AG04450 (cell line): ENCODE measurements at places on chromosomes 2 and 18. TPM values are rescaled to one million over a fixed set of nuclear protein-coding genes. Genes with fewer than 3 reads are reported as not detected.
A peak's percentile ranks its signal among the peaks of the same experiment; 100 is the strongest.

- no peak for DNase-seq
Measured at GRCh38 chr2:23269747-23270146, 115.2 kb upstream of the KLHL29 start.

- peak; percentile 63 for DNase-seq
Measured at GRCh38 chr2:45743531-45744396, 92.3 kb downstream of the PRKCE start.

DNA sequence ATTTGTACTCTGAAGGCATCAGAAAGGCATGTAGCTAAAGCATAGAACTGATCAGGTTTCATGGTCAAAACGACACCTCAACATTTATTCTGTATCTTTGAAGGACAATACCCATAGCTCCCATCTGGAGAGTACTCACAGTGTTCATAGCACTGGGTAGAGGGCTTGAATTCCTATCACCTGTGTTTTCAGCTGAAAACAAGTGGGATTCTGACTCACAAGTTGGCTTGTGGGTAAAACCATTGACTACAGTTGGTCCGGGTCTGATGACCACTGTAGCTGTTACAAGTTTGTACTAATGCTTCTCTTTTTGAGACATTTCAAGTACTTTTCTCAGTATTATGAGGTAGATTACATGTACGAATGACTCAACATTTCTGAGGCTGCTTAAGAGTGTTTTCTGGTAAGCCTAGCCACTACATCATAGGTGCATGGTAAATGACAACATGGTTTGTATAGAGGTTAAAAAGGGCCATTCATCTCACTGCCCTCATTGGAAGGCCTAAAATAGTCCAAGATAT, 68.6 kb upstream of the PELI1 start:
- DNase-seq = no peak

DNA sequence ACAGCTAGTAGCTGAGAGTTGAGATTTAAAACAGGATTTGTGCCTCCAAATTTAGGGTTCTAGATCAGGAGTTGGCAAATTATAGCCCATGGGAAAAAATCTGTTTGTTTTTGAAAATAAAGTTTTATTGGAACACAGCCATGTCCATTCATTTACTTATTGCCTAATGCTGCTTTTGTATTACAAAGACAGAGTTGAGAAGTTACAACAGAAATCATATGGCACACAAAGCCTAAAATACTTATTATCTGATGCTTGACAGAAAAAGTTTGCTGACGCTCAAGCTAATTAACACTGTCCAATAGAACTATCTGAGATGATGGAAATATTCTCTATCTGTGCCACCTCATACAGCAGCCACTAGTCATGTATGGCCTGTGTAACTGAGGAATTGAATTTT, 229.1 kb upstream of the RASGRP3 start:
- no peak for DNase-seq

- DNase-seq = no peak
Measured at GRCh38 chr2:123532994-123533393, 492.1 kb upstream of the CNTNAP5 start.

- DNase-seq = no peak
Measured at GRCh38 chr2:167212014-167212648, 323.9 kb downstream of the XIRP2 start.

GRCh38 chr2:60602828-60603532, 49.5 kb upstream of the BCL11A start:
- no peak for DNase-seq

DNA sequence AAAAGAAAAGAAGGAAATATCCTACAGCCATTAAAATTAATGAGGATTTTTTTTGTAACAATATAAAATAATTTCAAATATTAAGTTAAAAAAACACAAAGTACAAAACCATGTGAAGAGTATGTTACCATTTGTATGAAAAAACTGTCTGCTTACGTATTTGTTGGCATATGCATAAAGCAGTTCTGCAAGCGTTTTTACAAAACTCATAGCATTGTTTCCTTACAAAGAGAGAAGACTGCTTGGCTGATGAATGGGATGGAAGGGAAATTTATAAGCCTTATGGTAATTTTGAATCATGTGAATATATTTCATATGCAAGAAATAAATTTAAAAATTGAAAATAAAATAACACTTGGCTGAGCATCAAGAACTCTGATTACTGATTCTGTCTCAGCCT, 63.1 kb downstream of the METTL4 start:
- DNase-seq = no peak

GRCh38 chr2:11676640-11677039, 6.6 kb upstream of the NTSR2 start:
- DNase-seq = no peak

- DNase-seq = no peak
Measured at GRCh38 chr18:54060343-54061005, 164.0 kb downstream of the MBD2 start.

- no peak for DNase-seq
Measured at GRCh38 chr18:48787203-48788151, 163.3 kb downstream of the SMAD7 start.

DNA sequence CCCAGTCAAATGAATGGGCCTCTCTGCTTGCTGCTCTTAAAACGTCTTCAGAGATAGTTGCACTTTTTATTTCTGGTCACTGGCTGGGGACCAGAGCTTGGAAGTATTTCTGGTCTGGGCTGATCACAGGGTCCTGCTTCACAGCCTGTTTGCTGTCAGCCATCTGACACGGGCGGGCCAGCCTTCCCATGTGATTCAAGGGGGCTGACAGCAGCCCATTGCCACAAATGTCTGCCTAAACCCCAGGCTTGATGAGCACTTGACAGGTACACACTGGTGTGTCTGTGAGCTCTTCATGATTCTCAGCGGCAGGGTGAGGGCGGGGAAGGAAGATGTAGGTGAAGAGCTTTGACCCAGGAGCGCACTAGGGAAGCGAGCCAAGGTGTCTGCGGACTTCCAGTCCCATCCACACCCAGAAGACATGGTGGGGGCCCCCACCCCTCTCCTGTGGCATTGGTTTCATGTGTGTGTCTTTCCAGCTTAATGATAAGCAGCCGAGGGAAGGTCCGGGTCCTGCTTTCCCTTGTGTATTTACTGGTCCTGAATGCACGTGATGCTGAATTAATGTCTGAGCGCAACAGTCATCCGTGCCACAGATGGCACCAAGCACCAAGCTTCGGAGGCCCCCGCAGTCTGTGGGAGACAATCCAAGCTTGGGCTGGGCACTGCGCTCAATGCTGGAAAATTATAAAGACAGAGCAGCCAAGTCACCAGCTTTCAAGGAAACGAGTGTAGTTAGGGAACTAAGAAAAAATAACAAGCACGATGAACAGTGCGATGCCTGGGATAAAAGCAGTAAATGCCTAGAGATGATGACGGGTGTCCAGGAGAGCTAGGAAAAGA, 73.3 kb downstream of the SH3BP4 start:
- DNase-seq = no peak

DNA sequence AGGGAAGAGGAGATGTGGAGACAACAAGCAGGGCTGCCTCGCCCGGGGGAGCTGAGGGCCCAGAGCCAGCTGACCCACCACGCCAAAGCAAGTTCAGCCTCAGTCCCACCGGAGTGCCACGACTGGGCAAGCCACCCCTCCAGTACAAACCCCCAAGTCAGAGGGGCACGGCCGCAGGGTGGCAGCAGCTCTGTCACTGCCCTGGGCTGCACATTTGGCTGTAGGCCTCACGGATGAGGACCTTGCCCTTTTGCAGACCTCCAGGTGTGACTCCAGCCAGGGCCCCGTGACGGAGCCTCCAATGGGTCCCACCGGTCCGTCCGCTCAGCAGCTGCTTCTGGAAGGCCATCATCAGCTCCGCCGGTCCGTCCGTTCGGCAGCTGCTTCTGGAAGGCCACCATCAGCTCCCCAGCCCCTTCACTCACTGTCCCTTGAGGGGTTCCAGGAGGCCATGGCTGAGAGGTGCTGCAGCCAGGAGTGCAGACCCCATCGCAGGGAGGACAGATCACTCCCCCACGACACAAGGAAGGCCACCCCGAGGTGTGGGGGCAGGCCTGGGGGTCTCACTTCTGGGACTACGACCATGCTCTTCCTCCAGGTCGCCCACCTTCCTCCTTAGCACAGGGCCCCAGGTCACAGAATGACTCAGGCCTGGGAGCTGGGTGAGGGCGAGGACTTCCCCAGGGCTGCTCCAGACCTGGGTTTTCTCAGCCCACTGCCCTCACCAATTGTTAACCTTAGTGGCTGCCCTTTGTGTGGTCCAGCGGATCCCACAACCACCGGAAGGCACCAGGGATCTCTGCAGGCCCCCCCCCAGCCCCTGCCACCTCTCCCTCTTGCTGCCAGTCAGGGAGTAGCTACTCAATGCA, 24.6 kb upstream of the STK25 start:
- no peak for DNase-seq

DNA sequence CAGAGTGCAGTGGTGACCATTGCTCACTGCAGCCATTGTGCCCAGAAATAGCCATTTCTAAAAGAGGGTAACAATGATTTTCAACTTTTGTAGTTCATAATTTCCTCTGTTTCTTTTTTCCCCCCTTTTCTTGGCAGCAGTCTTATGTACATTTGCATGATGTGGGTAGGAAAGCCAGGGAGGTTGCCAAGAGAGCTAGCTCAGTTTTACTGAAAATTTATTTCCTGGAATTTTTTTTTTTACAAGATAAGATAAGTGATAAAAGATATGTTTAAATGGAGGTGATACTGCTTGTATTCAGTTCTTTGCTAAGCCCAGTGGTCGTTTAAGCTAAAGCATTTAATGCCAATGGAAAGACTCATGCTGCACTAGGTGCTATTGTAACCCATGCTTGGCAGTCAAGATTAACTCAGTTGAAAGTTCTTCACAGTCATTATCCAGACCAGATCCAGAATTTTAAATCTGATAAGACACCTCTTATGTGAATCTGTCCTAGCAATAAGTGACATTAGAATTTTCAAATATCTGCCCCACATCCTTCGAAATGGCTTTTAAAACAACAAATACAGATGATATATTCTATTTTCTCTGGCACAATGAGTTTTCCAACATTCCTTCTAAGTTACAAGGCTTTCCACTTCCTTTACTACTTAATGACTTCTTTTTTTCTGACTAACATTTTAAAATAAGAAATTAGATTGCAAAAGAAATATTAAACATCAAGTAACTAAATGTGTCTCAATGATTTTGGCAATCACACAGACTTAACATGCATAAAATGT, 4.4 kb upstream of the ATP8B1 start:
- no peak for DNase-seq

DNA sequence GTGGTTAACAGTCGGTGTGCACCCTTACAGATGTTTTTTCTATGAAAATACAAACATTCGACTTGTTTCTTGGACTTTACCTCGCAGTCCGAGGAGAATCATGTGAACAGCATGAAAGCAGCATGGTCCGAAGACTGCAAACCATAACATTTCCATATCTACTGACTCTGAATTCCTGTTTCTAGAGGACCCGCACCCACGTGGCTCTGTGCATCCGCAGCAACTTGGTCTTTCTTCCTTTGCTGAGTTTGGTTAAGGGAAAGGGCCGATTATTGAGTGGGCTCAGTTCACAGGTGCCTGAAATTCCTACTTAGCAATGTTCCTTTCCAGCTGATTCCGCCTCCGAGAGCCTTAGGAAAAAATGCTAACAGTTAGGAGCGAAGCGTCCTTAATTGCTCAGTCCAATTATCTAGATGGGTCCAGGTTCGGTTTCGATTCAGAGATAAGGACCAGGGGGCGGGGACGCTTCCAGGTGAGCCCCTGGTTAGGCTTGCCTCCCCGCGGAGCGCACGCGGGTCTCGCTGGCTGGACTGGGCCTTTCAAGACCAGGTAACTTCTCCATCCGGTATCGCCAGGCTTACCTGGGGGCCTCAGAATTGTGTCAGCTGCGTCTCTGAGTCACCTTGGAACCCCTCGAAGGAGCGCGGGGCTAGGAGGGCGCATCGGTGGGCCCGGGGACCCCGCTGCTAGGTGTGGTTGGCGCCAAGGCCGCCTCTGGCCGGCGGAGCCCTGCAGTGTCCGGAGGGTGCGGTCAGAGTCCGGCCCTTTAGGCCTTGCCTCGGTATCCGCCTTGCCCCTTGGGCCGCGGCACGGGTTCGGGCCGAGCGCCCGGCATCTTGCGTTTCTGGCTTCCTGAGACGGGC, 1.1 kb upstream of the B3GNT2 start:
- DNase-seq = no peak

GRCh38 chr2:242034996-242035814, 165.7 kb downstream of the RTP5 start:
- DNase-seq = no peak

DNA sequence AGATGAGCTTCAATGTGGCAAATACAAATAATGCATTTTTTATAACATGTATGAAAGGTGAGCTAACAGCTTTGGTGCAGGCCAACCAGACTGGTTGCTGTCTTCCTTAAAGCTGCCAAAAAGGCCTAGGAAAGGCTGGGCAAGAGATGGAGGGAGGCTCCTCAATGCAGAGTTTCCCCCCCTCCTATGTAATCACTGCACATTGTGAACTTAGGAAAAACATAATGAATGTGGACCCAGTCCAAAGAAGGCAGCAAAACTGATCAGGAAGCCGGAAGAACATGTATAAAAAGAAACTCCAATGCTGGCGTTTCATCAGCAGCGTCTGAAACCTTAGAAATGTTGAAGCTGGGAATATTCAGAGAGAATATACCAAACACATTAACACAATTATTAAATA, 84.2 kb upstream of the LYPD6 start:
- DNase-seq = no peak

GRCh38 chr2:21038403-21039073, 5.3 kb downstream of the APOB start:
- no peak for DNase-seq

GRCh38 chr2:127100251-127101047, 6.5 kb downstream of the BIN1 start:
- DNase-seq = no peak

- no peak for DNase-seq
Measured at GRCh38 chr18:76697441-76697901, 124.9 kb upstream of the ZNF236 start.

- peak; percentile 85 for DNase-seq
Measured at GRCh38 chr2:27720004-27720551, 51.4 kb upstream of the MRPL33 start.

Gene FARP2
- polyA plus RNA-seq = 25.4 and 27.0 TPM in 2 replicates

Gene ANKRD30B
- polyA plus RNA-seq = not detected in 2 replicates

Gene KCTD18
- 9.9 and 13.8 TPM in 2 replicates for polyA plus RNA-seq

Gene NIF3L1
- polyA plus RNA-seq = 36.6 and 38.7 TPM in 2 replicates

Gene CHRNG
- polyA plus RNA-seq = not detected in 2 replicates

Gene MATN3
- 2.7 and 3.0 TPM in 2 replicates for polyA plus RNA-seq

Gene ACVR1
- polyA plus RNA-seq = 50.6 and 53.0 TPM in 2 replicates

Gene HPCAL1
- polyA plus RNA-seq = 14.4 and 19.7 TPM in 2 replicates

Gene AQP12B
- polyA plus RNA-seq = not detected in 2 replicates

Gene ZFAND2B
- polyA plus RNA-seq = 24.5 and 29.6 TPM in 2 replicates

Gene HOXD3
- not detected in 2 replicates for polyA plus RNA-seq

Gene PRSS56
- not detected in 2 replicates for polyA plus RNA-seq

Gene CBLN2
- 0.02 and 0.04 TPM in 2 replicates for polyA plus RNA-seq
